ENCODE measurements at places on chromosomes 1 and 21.

- DNase-seq: no peak
These were observed 10.0 kb upstream of the TGFBR3 start for GRCh38 chr1:91895832-91896556.

DNA sequence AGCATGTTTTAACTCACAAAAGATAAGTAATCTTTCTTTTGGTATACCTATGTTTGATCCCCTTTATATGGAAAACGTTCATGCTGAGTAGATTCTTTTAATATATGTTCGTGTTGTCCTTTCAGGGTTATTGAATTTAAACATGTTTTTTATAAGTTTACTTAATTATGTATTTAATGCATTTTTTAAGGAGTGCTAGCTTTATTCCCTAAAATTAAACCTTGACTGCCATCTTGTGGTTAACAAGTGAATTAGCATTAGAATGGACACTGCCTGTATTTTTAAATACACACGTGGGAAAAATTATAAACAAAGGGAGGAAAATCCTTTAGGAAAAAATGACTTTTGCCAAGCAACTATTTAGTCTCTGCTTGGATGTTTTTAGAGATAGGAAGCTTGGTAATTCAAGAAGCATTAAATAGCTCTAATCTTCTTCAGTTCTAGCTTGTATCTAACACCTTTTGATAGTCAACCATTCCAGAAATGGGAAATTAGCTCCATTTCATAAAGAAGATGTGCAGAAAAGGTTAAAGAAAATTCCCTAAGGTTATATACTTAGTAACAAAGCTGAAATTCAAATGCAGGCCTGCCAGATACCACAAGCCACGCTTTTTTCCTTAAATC, 43.0 kb downstream of the UBE2U start:
- no peak for DNase-seq

GRCh38 chr1:29852248-29852647, 615.9 kb downstream of the PTPRU start:
- DNase-seq: no peak

- DNase-seq: no peak
These were observed at the start of gene S100B for GRCh38 chr21:46604975-46605766. TSS of gene S100B (minus strand) at chr21:46605082. CDS start at chr21:46602415, 2,667 bp downstream.

DNA sequence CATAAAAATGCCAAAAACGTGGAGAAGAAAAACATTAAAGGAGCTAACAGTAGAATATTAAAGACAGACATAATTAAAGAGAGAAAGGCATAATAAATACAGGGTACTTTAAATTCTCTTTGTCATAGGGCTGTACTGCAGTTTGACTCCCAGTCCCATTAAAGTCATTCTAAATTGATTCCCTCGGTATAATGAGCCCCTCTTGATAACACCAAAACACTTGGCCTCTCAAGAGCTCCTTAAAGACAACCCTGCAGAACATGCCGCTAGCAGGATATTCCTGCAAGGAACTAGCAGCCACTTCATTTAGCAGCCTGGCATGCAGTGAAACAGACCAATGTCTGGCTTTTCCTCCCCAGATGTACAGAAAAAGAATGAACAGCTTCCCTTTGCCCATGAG, 273.8 kb upstream of the ESRRG start:
- no peak for DNase-seq

DNA sequence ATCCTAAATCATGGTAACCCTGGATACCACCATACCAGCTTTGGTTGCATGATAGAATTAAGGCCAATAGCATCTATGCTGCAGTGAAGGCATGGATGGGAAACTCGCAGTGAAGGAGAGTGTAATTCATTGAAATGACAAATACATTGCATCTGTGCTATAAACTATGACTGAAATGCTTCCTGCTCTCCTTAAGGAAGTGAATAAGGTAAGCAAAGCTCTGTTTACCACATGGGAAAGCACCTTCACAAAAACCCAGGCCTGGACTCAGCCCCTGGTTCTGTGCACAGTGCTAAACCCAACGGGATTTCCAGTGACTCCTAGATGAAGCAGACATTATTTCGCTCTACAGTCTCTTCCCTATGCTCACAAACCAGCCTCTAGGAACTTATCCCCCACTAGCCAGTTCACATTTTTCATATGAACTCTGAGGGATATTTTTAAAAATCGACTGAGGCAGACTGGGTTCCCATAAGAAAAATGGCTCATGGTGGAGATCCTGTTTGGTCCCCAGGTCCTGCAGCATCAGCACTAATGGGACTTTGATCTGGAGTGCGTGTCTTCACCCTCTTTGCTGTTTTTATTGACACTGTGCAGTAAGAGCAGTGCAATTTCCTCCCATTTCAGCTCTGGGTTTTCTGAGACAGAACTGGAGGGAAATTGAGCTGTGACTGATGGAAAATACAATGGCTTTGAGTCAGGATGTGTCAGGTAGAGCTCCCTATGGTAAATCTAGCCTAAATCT, 362.7 kb downstream of the SIPA1L2 start:
- no peak for DNase-seq

GRCh38 chr1:237396426-237396825, 354.4 kb downstream of the RYR2 start:
- DNase-seq: no peak
